ENCODE measurements at places on chromosomes 7 and 10.

DNA sequence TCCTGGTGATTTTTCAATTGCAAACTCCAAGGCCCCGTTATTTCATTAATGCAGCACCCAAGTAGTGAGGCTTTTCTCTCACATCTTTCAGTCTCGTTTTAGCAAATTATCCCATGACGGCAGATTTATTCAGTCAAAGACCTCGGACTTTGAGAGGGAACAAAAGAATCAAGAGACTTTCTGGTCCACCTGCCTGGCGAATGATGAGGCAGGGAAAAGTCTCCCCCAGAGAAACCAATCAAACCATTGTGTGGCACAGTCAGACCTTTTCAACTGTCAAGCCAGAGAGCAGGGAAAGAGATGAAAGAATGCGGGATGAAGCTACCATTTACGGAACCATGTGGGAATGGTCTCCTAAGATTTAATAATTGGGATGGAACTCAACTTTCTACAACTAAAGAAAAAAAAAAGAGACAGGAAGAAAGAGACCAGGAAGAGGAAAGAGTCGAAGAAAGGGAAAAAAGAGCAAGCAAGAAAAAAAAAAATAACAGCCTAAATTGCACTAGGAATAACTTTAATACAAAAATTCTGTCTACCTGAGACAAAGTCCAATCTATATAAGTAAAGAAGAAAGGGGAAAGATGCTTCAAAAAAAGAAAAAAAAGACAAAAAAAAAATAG lies 22.8 kb downstream of the GLI3 start:
- DNase-seq, result no peak

DNA sequence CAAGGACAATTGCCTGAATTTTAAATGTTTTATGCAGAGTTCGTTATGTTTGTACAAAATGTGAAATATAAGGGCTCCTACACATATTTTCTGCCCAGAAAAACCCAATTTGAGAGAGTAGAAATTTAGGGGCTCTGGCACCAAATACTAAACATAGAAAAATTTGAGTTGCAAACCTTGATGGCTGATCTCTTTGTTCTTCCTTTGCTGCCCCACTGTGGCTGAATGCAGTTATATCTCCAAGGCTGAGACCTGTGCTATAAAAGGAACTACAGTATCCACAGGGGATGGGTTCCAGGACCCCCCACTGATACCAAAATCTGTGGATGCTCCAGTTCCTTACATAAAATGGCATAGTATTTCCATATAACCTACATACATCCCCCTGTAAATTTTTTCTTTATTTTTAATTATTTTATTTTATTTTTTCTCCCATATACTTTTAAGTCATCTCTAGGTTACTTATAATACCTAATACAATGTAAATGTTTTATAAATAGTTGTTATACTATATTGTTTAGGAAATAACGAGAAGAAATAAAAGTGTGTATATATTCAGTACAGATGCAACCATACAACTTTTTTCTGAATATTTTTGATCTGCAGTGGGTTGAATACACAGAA lies 22.5 kb downstream of the CFAP43 start:
- no peak for DNase-seq

GRCh38 chr7:68235937-68236336 lies 1239.3 kb downstream of the TYW1 start:
- DNase-seq, result no peak

DNA sequence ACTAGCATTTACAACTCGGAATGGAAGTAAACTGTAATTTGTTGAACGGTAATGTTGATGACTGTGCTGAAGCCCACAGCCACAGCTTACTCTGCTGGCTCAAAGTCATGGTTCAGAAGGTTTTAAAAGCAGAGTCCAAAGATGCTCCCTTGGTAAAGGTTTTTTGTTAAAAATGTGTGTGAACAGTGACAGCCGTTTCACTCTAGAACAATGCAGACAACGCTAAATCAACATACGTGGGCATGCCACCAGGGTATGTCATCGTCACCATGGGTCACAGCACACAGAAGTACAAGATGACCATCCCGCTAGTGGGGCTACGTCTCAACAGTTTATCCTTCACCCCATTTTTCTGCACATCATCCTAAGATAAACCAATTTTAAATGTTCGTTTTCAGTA lies 106.5 kb upstream of the LANCL2 start:
- no peak for DNase-seq

GRCh38 chr7:100516135-100516812 lies 22.7 kb upstream of the AGFG2 start:
- no peak for DNase-seq

DNA sequence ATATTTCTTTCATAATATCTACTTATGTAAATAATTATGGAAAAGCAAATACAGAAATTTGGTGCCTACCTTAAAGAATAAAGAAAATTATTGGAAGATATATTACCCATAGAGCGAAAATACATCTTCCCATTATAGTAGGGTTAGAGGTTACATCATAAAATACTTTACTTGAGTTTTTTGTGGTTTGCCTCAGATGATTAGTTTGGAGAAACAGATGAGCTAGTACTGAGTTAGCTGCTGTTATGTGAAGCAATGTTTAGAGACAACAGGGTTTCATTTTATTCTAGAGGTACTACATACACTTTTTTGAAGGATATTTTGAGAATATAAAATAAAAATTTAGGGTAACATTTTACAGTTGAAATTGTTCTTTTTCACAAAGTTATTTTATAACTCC lies 2.9 kb upstream of the MLLT10 start:
- DNase-seq, result no peak

DNA sequence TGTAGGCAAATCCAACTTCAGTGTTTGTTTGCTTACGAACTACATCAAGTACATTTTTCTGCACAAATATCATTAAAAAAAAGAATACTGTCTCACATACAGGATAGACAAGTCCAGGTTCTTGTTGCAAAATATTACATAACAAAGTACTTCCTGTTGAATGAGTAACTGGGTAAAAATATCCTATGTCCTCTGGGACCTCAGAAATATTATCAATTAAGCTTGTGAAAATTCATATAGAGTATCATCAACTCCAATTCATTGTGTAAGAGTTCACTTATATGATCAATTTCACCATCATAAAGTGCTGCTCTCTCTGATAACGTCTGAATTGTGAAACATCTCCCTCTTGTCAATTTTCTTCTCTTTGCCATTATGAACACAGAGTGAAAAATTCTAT lies 22.6 kb downstream of the HERC4 start:
- no peak for DNase-seq

- peak; percentile 5 for DNase-seq
Measured at GRCh38 chr10:31930023-31930751, 1.6 kb upstream of the ARHGAP12 start.

GRCh38 chr10:32941357-32941756 lies 16.7 kb downstream of the ITGB1 start:
- DNase-seq, result no peak

GRCh38 chr7:130022115-130022514 lies 29.1 kb downstream of the ZC3HC1 start:
- no peak for DNase-seq

DNA sequence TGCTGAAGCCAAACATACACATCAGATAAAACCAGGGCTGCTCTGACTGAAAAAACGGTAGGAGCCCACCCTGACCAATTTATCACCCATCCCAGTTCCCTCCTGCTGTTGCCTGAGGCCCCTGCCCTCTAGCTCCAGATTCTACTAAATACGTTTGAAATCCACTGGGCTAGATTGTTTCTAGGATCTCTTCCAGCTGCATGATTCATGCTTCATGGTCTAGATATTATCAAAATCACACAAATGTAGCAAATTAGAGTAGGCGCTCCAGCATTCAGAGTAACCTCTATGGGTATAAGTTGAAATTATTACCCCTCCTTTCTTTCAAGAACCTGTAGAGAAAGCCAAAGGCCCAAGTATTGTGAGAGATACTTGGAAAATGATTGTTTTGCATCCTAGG lies 151.2 kb upstream of the FAM13C start:
- DNase-seq, result no peak

GRCh38 chr7:22278660-22279059 lies 78.3 kb downstream of the RAPGEF5 start:
- no peak for DNase-seq

DNA sequence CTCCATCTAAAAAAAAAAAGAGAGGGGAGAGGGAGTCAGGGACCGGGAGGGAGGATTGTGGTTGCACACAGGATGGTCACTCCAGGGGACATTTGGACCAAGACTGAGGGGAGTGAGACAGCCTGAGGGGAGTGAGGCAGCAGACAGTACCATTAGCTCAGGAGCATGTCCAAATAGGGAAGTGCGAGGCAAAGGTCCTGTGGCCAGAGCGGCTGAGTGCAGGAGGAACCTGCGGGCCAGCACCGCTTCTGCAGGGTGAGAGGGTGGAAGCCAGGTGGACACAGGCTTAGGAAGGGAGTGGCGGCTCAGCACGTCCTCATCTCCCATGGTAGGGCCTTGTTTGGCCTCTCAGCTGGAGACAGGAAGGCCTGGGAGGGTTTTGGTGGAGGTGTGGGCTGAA lies 48.9 kb upstream of the PFKFB3 start:
- DNase-seq, result no peak

DNA sequence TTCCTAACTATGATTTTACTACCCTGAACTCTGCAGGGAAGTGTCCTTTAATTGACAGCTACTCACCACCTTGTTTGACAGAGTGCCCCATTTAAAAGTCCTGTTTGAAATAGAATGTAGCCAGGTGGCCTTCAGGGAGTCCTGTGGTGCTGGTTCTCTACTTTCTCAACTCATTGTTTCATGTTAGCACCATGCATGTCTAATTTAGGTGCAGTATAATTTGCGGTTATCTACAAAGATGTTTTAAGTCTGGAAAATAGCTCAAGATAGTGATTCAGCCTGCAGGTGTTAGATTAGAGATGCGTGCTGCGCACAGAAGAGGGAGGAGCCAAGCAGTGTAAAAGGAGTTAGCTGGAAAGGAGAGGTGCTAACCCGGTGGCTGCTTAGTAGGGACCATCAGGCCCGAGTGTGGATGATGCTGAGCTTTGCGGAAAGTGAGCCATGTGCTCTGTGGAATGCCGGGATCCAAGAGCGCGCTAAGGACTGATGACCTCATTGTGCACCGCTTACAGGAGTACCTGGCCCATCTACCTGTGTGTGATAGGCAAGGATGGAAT lies 1.2 kb downstream of the CCM2 start:
- DNase-seq, result no peak

DNA sequence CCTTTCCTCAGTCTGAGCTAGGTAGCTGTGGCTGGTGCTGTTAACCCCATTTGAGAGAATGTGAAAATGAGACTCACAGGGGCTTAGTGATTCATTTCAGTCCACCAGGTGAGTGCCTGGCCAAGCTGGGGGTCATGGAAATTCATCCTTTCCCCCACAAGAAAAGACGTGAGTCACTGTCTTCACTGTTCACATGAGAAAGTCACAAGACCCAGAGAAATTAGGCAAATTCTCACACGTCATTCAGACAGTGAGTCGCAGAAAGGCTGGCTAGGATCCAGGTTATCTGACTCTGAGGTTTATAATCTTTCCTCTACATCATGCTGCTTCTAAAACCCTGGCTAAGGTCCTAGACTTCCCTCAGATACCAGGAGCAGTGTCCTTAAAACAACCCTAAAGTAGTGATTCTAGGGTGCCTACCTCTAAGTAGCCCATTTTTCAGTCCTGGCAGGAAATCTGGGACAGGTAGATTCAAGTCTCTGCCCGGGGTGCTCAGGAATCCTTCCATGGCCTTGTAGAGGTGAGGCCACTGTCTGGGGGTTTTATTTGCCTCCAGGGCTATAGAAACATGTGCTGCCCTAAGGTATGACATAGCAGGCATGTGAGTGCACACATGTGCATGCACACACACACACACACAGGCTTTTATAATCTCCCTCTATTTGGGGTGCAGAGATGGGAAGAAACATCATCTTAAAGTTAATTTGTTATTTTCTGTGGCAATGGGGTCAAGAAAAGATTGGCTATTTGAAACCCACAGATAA lies 427.9 kb upstream of the CELF2 start:
- no peak for DNase-seq

GRCh38 chr7:140698477-140698876 lies 2.0 kb downstream of the NDUFB2 start:
- no peak for DNase-seq

DNA sequence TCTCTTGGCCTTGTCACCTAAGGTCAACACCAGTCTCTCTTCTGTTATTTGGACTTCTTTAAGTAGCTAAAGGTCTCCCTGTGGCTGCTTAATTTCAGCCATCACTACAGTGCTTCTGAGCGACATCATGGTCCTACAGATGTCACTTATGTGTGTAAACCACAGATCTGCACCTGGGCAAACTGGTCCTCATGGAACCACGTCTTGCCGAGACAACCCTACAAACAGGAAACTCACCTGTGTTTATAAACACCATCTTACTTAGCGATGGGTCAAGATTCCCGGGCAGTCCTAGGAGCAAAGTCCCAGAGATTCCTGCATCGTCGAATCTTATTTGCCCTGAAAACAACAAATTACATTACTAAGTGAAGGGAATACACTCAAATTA lies 27.8 kb downstream of the KLF6 start:
- DNase-seq, result no peak

DNA sequence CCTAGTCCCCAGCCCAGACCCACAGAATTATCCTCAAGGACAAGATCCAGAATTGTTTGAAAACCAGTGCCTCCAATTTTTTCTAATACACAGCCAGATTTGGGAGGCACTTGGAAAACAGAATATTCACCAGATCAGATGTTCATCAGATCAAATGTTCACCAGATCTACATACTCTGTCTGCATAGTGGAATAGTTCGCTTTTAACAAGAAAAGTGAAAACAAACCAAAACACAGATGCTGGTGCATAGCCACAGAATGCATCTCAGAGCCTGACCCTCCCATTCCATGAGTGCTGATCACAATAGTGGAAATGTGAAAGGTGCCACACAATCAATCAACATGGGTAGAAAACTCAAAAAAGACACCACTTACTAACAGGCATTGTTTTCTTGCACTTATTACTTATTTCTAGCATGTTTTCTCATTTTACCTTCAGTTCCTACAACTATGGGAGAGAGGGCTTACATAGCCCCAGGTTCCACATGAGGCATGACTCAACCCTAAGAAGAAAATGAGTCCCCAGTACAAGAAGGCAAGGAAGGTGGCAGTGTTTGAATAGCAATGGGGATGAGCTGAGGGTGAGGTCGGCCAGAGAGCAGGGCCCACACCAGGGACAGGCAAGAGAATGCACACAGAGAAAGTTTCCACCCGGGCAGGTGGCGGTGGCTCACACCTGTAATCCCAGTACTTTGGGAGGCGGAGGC lies 432.7 kb upstream of the NFE2L3 start:
- DNase-seq, result no peak

DNA sequence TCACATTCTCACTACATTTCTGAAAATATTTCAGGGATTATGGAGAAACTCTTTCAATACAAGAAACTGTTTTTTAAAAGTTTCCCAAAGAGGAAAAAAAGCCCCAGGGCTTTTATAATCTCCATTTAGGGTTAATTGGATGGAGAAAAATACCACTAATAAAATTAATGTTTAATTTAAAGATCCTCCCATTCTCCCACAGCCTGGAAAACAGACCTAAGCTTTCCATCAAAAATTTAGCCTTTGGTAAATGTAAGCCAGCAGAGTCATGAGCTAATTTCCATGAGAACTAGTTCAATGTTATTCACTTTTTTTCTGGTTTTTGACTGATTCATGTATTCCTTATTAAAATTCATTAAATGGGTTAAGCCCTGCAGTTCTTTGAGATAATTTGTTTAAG lies 408.7 kb downstream of the PHTF2 start:
- no peak for DNase-seq
